ENCODE measurements at places on chromosomes 5 and 9. TPM values are rescaled to one million over a fixed set of nuclear protein-coding genes. Genes with fewer than 3 reads are reported as not detected.

Gene GABRP
- total RNA-seq, result not detected

DNA sequence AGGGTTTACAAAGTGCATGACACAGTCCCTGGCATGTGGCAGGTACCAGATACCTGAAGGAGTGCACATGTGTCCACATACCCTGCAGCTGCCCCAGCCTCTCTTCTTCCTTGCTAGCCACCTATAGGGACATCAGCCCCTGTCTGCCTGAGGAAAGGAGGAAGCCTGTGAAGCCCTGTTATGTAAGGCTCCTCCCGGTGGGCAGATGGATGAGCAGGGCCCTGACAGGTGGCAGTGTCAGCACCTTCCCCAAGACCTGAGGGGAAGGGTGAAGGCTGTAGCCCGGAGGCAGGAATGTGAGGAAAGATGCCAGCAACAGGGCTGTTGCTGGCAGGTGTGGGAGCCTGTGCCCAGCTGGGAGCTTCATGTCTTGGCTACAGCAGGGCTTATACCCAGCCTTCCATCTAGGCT, 21.7 kb downstream of the TCF7 start:
- H3K27me3 ChIP-seq, result no peaks in the 10 kb centered on the region
- H3K27ac ChIP-seq, result no peak overlapping the region
- no peak for DNase-seq
- peaks cover 47% of the 10 kb centered on the region for H3K36me3 ChIP-seq
- peaks cover 13% of the 10 kb centered on the region for H3K4me1 ChIP-seq

Gene SNCAIP
- total RNA-seq, result 22.5 TPM

Gene FOXI1
- total RNA-seq, result not detected

GRCh38 chr5:72508241-72509170, 1.3 kb upstream of the ZNF366 start:
- no peak overlapping the region for H3K4me3 ChIP-seq
- H3K27me3 ChIP-seq, result no peaks in the 10 kb centered on the region
- H3K4me1 ChIP-seq, result peaks cover 17% of the 10 kb centered on the region

- H3K27me3 ChIP-seq, result no peaks in the 10 kb centered on the region
- H3K4me3 ChIP-seq, result no peak overlapping the region
- DNase-seq, result no peak
- H3K36me3 ChIP-seq, result no peaks in the 10 kb centered on the region
Measured at GRCh38 chr5:10499776-10500175, 58.1 kb downstream of the ROPN1L start.

Gene ZCCHC10
- total RNA-seq, result 7.2 TPM

DNA sequence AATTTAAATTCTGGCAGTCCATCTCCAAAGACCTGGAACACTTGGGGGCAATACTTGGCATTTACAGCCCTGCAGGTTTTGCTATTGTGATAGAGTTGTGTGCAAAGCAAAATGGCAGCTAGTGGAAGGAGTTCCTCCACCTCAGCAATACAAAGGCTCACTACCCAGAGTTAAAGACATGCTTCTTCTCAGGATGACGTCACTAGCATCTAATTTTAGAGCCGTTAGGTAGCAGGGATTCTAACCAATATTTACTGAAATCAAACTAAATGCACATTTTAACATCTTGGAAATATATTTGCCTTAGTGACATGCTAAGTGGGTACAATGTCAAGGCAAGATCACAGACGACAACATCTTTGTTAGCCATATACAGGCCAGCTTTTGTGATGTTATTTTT, 261.6 kb downstream of the MAN2A1 start:
- H3K27me3 ChIP-seq, result no peaks in the 10 kb centered on the region
- H3K27ac ChIP-seq, result no peak overlapping the region
- no peaks in the 10 kb centered on the region for H3K4me1 ChIP-seq

DNA sequence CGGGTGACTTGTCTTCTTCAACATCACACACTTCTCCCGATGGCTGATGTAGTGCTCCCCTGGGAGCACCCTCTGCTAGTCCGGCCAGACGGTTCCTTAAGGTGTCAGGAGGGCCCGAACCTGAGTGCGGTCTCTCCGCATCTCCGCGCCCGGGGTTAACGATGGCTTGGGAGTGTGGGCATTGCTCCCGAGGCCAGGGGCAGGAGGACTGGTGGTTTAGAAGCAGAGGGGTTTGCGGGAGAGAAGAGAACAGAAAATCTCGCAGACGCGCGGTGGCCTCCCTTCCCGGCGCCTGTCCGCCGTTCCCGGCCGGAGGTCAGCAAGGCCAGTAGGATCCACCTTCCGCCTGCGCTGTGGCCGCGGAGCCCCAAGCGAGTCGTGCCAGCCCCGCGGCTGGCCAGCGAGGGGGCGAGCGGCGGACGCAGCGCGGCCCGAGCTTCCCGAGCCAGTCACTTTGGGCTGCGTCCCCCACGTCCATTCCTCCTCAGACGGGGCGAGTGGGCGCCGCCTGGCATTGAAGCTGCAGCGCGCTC, 700 bp downstream of the CDO1 start:
- H3K27me3 ChIP-seq, result peaks cover 25% of the 10 kb centered on the region
- DNase-seq, result no peak
- no peaks in the 10 kb centered on the region for H3K36me3 ChIP-seq

DNA sequence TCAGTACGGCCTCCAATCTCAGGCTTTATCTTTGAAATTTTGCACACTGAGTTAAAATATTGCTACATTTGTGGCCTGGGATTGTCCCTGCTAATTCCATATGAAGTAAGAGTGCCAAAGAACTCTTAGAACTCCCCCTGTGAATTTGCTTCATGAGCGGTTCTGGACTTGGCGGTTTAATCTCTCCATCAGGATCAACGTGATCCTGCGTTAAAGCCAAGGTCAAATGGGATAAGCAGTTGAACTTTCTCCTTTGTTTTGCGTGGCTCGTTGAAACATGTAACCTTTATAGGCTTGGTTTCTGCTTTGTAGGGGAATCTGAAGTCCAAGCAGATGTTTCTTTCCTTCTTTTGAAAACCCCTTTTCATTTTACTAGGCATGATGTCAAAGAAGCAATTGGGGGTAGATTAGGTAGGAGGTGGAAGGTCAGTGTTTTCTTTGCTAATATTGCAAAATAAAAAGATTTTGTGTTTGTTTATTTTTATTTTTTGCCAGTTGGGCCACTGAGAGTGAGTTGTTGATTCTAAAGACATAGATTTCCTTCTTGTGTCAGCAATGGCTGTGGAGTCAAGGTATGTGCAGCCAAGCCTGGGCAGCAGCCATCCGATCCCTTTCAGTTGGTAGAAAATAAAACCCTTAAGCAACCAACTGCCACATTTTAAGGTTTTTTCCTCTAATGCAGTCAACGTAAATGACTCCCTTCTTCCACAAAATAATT, 390.8 kb downstream of the NNT start:
- no peak for DNase-seq
- H3K27me3 ChIP-seq, result no peaks in the 10 kb centered on the region
- no peaks in the 10 kb centered on the region for H3K36me3 ChIP-seq
- no peak overlapping the region for H3K4me3 ChIP-seq

GRCh38 chr5:135036405-135036804, 2.4 kb upstream of the PITX1 start:
- H3K4me3 ChIP-seq, result no peak overlapping the region
- peaks cover 5% of the 10 kb centered on the region for H3K36me3 ChIP-seq
- H3K27ac ChIP-seq, result no peak overlapping the region
- DNase-seq, result no peak
- H3K27me3 ChIP-seq, result peaks cover 45% of the 10 kb centered on the region

DNA sequence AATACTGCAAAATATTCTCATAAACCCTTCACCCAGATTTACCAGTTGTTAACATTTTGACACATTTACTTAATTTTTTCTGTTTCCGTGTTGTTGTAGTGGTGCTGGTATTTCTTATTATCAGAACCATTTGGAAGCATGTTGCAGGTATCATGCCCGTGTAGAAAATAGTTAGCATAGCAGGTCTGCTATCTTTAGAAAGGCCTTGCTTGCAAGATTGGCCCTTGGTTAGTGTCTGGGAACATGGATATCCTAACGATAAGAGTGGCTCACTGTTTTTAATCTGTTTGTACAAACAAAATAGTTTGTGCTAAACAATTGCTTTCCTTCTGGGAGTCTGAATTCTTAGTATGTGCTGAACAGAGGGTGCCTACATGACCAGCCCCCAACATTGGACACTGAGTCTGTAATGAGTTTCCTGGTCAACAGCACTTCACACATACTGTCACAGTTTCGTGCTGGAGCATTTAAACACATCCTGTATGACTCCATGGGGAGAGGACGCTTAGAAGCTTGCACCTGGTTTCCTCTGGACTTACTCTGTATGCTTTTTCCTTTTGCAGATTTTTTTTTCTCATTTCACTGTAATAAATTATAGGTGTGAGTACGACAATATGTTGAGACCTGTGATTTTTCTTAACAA, 66.9 kb downstream of the MAN2A1 start:
- no peak overlapping the region for H3K27ac ChIP-seq
- H3K36me3 ChIP-seq, result peaks cover 7% of the 10 kb centered on the region
- no peaks in the 10 kb centered on the region for H3K27me3 ChIP-seq

Measured in IMR-90 (cell line).